ENCODE measurements at places on chromosomes 16 and 17.

DNA sequence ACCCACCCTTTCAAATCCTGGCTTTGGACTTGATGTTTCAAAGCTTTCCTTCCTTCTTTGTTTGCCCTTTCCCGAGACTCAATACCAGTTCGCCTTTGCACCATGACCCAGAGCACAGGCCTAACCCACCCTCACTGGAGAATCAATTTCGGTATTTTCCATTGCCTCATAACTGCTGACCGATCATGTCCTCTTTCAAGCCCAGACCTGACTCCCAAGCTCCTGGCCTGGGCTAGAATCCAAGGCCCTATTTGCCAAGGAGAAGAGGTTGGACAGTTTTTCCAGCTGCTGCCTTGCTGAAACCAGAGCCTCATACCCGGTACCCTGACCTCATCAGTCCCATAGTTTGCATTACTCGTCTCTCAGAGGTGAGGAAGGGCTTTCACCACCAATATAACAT, 35.3 kb upstream of the HELZ start:
- no peak for DNase-seq

- no peak for DNase-seq
These were observed 55.5 kb upstream of the IRX3 start for GRCh38 chr16:54341892-54342776.

GRCh38 chr16:10976634-10977033, 32.3 kb downstream of the CLEC16A start:
- DNase-seq, result no peak

DNA sequence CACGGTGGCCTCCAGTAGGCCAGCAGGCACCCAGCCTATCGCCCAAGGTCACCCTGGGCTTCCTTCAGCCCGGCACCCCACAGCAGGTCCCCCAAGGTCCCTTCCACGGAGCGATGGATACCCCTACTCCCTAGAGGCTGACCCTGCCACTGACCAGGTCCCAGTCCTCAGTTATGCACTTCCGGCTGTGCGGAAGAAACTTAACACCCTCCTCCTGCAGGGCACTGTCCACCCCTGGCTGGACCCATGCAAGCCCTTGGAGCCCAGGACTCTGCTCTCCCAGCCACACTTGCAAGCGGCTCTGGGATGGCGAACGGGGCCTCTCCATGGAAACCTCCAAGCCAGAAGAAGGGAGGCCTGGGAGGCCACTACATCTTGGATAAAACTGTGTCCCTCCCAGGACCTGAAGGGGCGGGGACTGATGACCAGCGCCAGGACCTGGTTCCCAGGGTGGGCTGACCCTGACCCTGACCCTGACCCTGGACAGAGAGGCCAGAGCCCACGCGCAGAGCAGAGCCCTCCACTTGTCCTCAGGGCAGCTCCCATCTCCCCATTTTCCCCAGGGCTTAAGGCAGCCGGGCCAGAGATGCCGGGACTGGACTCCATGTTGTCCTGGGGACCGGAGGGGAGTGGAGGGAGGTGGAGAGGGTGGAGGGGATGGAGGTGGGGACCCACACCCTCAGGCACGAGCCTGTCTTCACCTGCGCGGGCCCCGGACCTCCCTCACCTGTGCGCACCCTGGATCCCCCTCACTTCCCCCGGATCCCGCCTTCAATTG, 734 bp downstream of the CEP131 start:
- DNase-seq, result no peak

Data from renal cortex interstitium (tissue), 15 donors.